Esophagus mucosa (tissue), 1 donor: ENCODE measurements at places on chromosomes 7 and 10.

DNA sequence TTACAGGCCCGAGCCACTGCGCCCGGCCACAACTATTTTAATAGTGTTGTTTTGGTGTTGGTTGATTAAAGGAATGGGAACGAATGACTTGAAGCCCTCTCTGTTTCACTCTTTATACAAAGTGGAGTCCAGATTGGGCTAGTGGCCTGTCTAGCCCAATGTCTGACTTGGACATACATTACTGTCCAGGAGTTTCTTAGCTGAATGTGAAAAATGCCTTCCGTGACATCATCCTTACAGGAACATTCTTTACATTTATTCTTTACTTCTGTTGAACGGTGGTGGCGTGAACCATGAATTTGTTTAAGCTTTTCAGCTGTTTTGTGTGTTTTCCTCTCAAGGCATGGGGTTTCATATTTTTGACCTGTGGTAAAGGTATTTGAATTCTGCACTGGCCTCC lies 67.9 kb downstream of the DAGLB start:
- ATAC-seq = no peak

DNA sequence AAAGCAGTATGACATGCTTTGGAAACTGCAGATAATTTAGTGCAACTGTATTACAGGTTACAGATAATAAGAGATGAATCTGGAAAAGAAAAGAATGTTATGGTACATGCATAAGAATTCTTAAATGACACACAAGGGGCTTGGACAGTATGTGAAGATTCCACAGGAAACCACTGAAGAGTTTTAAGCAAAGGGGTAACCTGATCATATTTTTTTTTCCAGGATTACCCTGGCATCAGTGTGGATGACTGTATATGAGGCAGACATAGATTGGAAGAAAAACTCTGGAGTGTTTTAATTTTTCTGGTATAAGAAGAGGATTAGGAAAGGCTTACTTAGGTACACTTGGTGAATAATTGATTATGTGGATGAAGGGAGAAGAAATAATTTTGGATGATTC lies 8.1 kb downstream of the TFPI2 start:
- ATAC-seq = no peak

- ATAC-seq = no peak
Measured at GRCh38 chr10:12067336-12067735, 1.4 kb upstream of the DHTKD1 start.

- ATAC-seq = no peak
Measured at GRCh38 chr10:13271552-13272163, 28.2 kb downstream of the PHYH start.

- ATAC-seq = no peak
Measured at GRCh38 chr10:3010334-3010733, 57.0 kb upstream of the PFKP start.

DNA sequence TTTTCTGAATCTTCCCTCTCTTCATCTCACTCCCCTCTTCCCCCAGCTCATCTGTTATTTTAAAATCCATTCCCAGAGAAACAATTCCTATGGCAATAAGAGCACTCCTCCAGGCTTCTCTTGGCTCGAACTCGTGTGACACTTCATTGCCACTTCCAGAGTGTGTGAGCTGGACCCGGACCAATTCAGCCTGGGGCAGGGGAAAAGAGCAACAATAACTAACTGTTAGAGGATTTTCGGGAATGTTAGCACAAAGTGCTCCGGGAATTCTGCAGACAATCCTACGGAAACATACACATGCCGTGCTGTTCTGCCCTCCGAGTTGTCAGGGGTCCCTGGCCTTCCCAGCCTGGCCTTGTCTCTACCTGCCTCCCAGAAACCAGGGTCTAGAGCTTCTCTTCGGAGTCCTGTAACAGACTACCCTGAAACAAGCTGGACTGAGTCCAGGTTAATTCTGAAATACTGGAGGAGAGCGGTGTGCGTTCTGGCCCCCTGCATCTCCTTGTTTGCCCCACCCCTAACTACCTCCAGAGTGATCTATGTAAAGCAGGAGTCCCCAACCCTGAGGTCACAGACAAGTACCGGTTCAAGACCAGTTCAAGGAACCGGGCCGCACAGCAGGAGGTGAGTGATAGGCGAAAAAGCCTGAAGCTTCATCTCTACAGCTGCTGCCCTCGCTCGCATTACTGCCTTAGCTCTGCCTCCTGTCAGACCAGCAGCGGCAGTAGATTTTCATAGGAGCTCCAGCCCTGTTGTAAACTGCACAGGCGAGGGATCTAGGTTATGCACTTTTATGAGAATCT lies 11.3 kb downstream of the COL26A1 start:
- ATAC-seq = no peak

DNA sequence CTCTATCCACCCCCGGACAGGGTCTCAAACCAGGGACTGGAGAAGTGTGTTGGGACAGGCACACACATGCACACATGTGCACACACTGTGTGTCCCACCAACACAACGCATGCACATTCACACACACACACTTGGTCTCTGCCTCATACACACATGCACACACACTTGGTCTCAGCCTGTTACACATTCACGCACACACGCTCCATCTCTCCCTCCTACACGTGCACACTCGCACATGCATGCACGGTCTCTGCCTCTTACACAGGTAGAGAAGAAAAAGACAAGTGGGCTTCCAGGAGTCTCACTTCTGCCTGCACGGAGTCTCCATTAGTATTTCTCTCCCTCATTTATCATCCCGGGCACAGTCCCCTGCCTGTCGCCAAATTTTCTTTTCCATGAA lies 171.2 kb downstream of the EBF3 start:
- ATAC-seq = no peak
